Transverse colon (tissue), 4 donors: ENCODE measurements at places on chromosomes 1 and 21. TPM values are rescaled to one million over a fixed set of nuclear protein-coding genes. Genes with fewer than 3 reads are reported as not detected.
A peak's percentile ranks its signal among the peaks of the same experiment; 100 is the strongest.

DNA sequence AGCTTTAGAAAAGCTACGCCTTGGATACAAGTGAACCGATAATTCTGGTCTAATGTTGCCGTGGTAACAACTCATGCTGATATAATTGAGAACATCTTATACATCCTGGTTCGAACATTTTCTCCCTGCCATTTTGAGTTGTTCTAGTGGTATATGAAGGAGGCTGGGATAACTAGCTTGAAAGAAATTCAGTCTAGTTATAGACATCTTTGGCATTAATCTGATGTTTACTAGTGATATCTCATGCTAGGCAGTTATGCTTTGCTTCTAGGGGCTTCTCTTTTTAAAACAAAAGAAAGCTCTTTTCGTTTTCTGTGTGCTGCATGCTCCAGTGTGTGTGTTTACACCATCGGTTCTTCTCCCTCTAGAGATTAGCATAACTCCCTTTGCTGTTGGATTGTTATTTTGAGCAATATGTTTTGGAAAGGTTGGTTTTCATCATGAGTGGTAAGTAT is 20.5 kb downstream of the PRKACB start:
- no peak overlapping the region for H3K27ac ChIP-seq
- no peak for DNase-seq
- peaks cover 5% of the 10 kb centered on the region for H3K4me1 ChIP-seq
- no peaks in the 10 kb centered on the region for H3K36me3 ChIP-seq
- no peak overlapping the region for H3K4me3 ChIP-seq
- no peaks in the 10 kb centered on the region for H3K27me3 ChIP-seq

DNA sequence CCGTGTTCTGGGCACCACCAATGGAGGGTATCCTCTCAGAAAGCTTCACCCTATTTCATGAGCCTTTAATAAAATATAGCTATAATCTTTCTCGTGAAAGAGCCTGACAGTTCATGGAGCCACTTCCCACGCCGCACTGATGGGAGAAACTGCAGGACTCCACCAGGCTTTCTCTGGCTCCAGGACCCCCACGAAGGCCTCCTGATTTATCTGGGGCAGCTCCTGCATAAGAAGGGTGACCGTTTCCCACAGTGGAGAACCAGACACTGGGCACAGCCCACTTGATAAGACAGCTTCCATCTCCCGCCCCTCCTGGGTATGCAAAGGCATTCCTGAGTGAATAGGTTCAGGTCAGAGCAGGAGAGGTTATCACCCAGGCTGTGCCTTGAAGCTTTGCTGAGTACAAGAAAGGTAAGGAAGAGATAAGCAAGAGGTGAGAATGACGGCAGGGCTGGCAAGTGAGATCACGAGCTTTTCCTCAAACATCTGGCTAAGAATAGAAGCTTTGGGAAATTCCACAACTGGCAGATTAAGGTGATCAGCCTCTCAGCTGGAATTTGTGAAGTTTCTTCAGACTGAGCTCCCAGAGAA is 499.8 kb downstream of the KIF26B start:
- no peak for DNase-seq
- no peaks in the 10 kb centered on the region for H3K27me3 ChIP-seq
- no peak overlapping the region for H3K4me3 ChIP-seq
- no peak overlapping the region for H3K27ac ChIP-seq
- H3K36me3 ChIP-seq, result no peaks in the 10 kb centered on the region
- H3K4me1 ChIP-seq, result no peaks in the 10 kb centered on the region

GRCh38 chr1:204564835-204565234 is 48.6 kb downstream of the MDM4 start:
- H3K27ac ChIP-seq, result no peak overlapping the region
- H3K27me3 ChIP-seq, result no peaks in the 10 kb centered on the region
- no peaks in the 10 kb centered on the region for H3K36me3 ChIP-seq
- DNase-seq, result peak; percentile 57
- no peak overlapping the region for H3K4me3 ChIP-seq

DNA sequence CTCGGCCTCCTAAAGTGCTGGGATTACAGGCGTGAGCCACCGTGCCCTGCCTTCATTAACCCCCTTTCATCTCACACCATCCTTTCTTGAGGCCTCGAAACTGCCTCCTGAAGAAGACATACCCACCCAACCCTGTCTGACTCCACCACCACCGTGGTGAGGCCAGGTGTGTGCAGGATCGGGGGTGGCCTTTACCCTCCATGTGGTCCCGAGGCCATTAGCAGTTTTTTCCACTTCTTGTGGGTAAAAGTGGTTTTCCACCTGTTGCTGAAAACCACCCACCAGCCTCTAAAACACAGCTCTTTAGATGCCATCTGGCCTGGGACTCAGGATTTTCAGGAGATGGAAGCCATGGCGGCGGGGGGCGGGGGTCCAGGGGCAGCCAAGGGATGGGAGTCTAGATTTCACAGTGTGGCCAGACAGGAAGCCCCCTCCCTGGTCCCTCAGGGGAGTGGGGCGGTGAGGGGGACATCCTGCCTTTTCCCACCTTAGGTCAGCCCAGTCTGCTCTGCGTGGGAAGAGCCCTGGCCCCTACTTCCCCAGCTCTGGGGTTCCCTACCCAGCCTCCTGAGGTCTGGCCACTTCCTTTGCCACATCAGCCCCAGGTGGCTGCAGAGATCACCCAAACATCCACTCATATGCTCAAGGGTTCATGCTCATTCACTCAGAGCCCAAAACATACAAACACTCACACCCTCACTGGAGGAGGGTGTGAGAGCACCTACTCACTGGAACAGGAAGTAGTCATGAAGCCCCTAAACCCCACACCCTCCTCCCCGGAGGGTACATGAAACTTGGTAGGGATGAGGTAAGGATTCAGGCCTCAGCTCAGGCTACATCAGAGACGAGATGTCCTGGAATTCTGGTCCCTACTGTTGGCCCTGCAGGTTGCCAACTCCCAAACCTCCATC is 2.3 kb downstream of the FGR start:
- peak overlapping the region; percentile 61 for H3K27ac ChIP-seq
- peaks cover 31% of the 10 kb centered on the region for H3K27me3 ChIP-seq
- H3K4me1 ChIP-seq, result peaks cover 12% of the 10 kb centered on the region
- DNase-seq, result no peak
- no peak overlapping the region for H3K4me3 ChIP-seq

DNA sequence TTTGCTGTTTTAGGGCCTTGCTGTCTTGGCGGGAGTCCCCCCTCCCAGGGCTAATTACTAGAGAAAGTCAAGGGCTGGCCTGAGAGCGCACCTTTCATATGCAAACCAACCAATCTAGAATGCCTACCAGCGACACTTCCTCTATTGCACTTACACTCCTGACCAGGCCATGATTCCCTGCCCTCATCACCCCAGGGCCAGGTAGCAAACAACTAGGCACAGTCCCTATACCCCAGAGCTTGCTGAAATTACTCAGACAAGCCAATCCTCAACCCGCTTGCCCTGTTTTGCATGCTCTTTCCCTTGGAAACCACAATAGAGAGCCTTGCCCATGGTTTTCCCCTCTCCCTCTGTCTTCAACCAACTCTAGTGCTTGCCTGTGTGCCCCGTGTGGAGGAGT is 70.3 kb downstream of the URB2 start:
- no peak overlapping the region for H3K27ac ChIP-seq
- H3K36me3 ChIP-seq, result no peaks in the 10 kb centered on the region
- no peak for DNase-seq
- H3K4me1 ChIP-seq, result no peaks in the 10 kb centered on the region
- no peak overlapping the region for H3K4me3 ChIP-seq

GRCh38 chr1:224502459-224503160 is 68.0 kb upstream of the WDR26 start:
- H3K27ac ChIP-seq, result peak overlapping the region; percentile 94
- H3K4me1 ChIP-seq, result peaks cover 40% of the 10 kb centered on the region
- H3K27me3 ChIP-seq, result no peaks in the 10 kb centered on the region
- no peak overlapping the region for H3K4me3 ChIP-seq

Gene RHEX
- 0.96 TPM for total RNA-seq

DNA sequence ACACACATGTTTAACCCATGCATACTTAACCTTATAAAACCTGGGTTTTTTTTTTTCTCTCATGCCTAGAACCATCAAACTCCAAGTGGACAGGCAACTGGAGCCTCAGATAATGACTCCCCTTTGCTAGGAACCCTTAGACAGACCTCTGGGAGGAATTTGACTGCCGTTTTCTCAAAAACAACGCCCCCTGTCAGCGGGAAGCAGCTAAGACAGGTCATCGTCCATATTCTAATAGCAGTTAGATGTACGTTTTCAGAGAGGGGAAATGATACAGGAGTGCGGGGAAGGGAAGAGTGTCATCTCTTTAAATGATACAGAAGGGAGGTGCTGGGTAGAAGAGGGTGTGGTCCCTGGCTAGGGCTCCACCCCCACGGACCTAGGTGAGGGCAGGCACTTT is 34.7 kb downstream of the LRRC3 start:
- no peak overlapping the region for H3K27ac ChIP-seq
- no peak for DNase-seq
- H3K36me3 ChIP-seq, result no peaks in the 10 kb centered on the region
- no peaks in the 10 kb centered on the region for H3K27me3 ChIP-seq
- no peaks in the 10 kb centered on the region for H3K4me1 ChIP-seq

- no peaks in the 10 kb centered on the region for H3K4me1 ChIP-seq
- no peak overlapping the region for H3K27ac ChIP-seq
- no peaks in the 10 kb centered on the region for H3K36me3 ChIP-seq
- H3K27me3 ChIP-seq, result no peaks in the 10 kb centered on the region
- no peak for DNase-seq
These were observed 145.6 kb downstream of the FMN2 start for GRCh38 chr1:240237305-240237721.

- no peak overlapping the region for H3K27ac ChIP-seq
- H3K4me1 ChIP-seq, result no peaks in the 10 kb centered on the region
- no peak overlapping the region for H3K4me3 ChIP-seq
These were observed 24.9 kb downstream of the KLHDC7A start for GRCh38 chr1:18505666-18506065.

- DNase-seq, result no peak
- no peaks in the 10 kb centered on the region for H3K36me3 ChIP-seq
- no peaks in the 10 kb centered on the region for H3K4me1 ChIP-seq
- H3K27me3 ChIP-seq, result no peaks in the 10 kb centered on the region
These were observed 88.2 kb downstream of the PAPPA2 start for GRCh38 chr1:176551146-176551545.

DNA sequence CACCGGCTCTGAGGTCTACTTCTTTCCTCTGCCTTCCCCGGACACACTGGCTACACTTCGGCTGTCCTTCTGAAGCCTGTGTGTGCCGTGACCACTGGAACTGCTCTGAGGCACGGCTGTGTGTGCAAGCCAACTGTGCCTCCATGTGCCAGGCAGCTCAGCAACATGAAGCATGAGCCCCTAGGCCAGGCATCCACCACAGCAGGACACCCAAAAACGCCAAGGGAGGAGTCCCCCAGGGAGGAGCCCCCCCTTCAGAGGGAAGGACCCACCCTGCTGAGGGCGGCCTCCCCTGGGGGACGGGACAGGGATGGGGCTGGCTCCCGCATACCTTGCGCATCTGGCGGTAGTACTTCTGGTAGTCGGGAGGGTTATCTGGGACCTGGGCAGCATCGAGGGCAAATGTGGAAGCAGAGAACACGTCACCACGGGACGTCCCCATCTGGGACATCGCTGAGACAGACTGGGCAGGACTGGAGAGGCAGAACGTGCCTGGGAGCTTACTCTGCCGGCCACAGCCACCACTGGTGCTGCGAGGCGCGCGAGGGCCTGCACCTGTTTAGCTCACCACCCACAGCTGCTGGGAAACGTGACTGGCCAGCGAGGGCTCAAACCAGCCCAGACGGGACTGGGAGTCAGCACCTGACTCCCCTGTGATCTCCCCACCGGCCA is 20.5 kb downstream of the LSS start:
- no peak overlapping the region for H3K4me3 ChIP-seq
- H3K4me1 ChIP-seq, result no peaks in the 10 kb centered on the region
- no peak overlapping the region for H3K27ac ChIP-seq
- H3K36me3 ChIP-seq, result no peaks in the 10 kb centered on the region
- no peak for DNase-seq

GRCh38 chr1:64745181-64745985 is 508 bp downstream of the RAVER2 start:
- H3K36me3 ChIP-seq, result no peaks in the 10 kb centered on the region
- DNase-seq, result peak; percentile 53
- peak overlapping the region; percentile 89 for H3K27ac ChIP-seq
- H3K4me1 ChIP-seq, result peaks cover 5% of the 10 kb centered on the region
- H3K4me3 ChIP-seq, result peak overlapping the region; percentile 81
- H3K27me3 ChIP-seq, result no peaks in the 10 kb centered on the region

GRCh38 chr1:30877205-30877912 is 31.2 kb downstream of the SDC3 start:
- peaks cover 26% of the 10 kb centered on the region for H3K4me1 ChIP-seq
- peak; percentile 69 for DNase-seq
- peak overlapping the region; percentile 83 for H3K27ac ChIP-seq
- no peak overlapping the region for H3K4me3 ChIP-seq
- no peaks in the 10 kb centered on the region for H3K27me3 ChIP-seq

DNA sequence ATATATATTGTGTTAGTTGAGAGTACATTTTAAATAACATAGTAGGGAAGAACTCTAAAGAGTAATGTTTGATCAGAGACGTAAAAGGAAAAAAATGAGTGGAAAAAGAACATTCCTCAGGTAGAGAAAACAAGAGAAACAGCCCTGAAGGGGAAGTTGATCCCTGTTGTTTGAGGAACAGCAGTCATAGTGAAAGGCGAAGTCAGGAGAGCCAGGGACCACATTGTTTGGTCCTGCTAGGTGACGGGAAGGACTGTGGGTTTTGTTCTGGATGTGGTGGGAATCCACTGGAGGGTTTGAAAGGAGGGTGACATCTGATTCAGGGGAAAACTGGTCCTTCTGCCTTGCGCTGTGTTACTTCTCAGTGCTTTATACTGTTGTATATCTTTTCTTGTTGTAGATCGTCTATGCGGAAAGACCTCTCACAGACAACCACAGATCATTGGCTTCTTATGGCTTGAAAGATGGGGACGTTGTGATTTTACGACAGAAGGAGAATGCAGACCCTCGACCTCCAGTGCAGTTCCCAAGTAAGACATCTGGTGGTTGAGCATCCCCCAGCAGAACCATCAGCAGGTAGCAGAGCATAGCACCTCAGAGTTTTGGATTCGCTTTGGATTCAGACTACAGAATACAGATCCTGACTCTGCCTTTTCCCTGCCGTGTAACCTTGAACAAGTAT is 9.2 kb downstream of the DDI2 start:
- H3K4me3 ChIP-seq, result no peak overlapping the region
- no peak overlapping the region for H3K27ac ChIP-seq
- H3K27me3 ChIP-seq, result no peaks in the 10 kb centered on the region
- peaks cover 43% of the 10 kb centered on the region for H3K4me1 ChIP-seq

DNA sequence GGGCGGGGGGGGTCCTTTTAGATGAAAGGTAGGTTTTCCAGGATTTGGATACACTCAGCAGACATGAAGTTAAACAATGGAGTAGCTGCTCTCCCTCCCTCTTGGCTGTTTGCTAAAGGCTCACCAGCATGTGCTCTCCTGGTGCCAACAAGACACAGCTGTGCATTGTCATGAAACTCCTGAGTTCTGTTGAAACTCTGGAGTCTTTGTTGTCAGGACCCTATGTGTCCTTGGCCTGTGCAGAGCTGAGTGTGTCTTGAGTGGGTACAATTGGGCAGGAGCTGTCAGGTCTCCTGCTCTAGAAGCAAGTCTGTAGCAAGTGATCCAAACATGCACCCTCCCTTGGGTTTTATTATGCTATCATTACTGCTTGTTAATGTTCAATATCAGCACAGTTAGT is 12.7 kb downstream of the TBX19 start:
- H3K27ac ChIP-seq, result no peak overlapping the region
- H3K4me3 ChIP-seq, result no peak overlapping the region
- no peaks in the 10 kb centered on the region for H3K36me3 ChIP-seq
- DNase-seq, result no peak

- H3K4me1 ChIP-seq, result no peaks in the 10 kb centered on the region
- no peaks in the 10 kb centered on the region for H3K36me3 ChIP-seq
- H3K27ac ChIP-seq, result no peak overlapping the region
- DNase-seq, result no peak
- H3K4me3 ChIP-seq, result no peak overlapping the region
These were observed 30.3 kb downstream of the PARK7 start for GRCh38 chr1:7991504-7992440.
